ENCODE measurements at places on chromosomes 2 and 18.

DNA sequence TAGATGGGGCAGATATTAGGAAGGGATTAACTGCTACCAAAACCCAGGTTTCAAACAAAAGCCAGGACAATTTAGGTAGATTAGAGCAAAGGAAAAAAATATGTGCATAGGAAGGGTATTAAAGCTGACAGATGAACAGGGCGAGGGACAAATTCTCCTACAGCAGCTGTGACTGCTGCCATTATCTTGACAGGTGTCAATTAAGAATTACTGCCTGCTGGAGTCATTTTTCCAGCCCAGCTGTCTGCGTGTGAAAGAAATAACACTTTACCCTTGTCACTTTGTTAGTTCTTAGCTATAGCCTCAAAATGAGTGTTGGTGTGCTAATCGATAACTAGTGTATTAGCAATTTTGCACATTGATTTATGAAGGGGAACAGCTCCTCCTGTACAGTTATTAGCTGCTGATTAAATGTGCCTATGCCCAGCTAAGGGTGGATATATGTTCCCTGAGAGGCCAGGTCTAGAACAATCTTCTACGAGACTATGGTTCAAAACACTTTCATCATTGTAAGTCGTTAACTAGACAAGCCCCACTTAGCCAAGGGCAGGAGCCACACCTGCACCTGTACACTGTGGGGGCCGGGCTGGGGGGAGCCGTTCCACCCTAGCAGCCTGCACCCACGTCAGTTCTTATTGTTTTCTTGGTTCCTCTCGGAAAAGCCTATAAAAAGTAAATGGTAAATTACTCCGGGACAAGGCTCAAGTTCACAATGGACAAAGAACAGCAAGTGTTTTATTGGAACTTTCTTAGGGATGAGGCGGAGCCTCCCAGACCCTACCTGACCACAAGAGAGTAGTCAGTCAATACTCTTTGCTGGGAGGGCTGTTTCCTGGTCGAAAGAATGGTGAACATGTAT, 7.7 kb downstream of the TSHZ1 start:
- no peak for DNase-seq

DNA sequence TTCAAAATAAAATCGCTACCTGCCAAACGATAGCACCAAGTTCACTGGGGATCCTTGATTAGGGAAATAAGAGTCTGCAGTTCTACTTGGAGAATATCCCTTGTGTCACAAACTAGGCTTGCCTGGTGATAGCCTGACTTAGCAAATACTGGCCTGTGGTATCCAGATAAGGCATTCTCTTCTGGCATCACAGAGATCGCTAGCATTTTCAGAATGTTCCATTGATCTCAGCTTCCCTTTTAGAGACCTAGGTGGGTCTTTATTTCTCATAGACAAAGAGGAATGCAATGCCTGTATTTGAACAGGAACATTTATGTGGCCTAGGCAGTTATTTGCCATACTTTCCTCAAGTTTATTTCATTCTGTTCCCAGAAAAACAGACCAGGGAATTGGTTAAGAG, 349.1 kb downstream of the STK39 start:
- no peak for DNase-seq

- DNase-seq = no peak
Observed at GRCh38 chr2:36060133-36060532, 295.4 kb upstream of the CRIM1 start.

GRCh38 chr2:236607471-236608187, 38.0 kb downstream of the ACKR3 start:
- DNase-seq = no peak

DNA sequence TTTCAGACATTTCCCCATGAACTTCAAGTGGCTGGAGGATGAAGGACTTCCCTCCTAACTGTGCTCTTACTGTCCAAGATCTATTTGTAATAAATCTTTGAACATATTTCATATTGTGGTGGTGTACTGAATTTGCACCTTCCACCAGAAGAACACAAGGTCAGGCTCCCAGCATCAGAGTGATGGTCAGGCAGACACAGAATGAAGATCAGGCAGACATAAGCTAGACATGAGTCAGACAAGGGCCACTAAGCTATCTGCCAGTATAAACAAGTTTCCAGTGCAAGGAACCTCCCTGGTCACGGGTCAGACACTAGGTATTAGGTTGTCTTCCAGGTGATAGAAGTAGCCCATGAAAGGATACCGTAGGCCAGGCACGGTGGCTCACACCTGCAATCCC, 20.0 kb downstream of the AQP12B start:
- DNase-seq = no peak

DNA sequence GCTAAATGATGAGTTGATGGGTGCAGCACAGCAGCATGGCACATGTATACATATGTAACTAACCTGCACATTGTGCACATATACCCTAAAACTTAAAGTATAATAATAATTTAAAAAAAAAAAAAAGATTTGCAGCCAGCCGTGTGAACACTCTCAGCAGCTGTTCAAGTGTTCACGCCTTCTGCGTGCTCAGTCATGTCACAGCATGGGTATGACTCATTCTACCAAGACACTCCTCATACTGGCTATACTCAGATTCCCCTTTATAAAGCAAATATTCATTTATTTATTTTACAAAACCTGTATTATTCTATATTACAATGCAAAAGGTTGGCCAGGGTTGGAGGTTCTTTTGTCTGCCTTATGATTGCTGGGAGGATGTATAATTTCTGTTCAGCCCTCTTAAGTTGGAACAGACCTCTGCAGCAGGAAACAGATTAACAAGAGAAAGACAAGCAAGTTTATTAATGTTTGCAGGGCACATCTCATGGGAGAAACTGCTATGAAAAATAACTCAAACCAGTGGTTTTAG, 1230.6 kb upstream of the CHAC2 start:
- no peak for DNase-seq

- DNase-seq = no peak
Observed at GRCh38 chr2:64211276-64211921, 67.2 kb upstream of the PELI1 start.

DNA sequence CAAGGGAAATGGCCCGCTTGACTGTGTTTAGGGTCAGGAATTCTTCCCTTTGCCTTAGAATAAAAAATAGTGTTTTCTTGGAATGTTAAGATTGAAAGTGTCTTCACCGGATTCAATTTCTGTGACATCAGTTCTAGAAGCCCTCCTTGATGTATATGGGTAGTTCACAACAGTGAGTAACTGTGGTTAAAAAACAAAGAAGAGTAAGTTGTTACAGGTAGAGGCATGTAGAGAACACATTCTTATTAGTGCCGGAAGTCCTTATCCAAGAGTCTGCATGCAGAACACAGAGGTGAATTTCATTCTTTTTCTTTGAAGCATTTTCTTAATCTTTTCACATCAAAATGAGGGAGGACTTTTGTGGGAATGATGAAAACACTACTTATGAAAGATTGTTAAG, 105.5 kb downstream of the FMNL2 start:
- no peak for DNase-seq

GRCh38 chr2:109700680-109701274, 86.6 kb downstream of the SOWAHC start:
- no peak for DNase-seq
